Psoas muscle (tissue), 8 donors: ENCODE measurements at places on chromosomes 11 and 22.

DNA sequence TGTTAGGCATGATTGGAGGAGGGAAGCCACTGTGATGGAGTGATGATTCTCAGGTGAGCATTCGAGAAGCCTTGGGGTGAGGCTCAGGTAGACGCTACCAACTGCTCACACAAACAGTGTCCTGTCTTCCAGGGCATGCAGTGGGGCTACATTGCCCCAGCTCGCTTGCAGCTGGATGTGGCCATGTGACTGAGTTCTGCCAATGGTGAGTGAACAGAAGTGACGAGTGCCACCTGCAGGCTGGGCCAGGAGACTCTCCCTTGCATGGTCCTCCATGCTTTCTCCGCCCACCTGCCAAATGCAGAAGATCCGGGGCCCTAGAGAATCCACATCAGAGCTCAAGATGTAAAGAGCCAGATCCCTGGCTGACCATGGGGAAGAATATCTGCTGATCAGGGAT, 195.9 kb downstream of the BCR start:
- H3K4me3 ChIP-seq = no peak overlapping the region
- H3K27ac ChIP-seq = no peak overlapping the region
- no peaks in the 10 kb centered on the region for H3K36me3 ChIP-seq
- no peaks in the 10 kb centered on the region for H3K4me1 ChIP-seq
- DNase-seq = no peak

DNA sequence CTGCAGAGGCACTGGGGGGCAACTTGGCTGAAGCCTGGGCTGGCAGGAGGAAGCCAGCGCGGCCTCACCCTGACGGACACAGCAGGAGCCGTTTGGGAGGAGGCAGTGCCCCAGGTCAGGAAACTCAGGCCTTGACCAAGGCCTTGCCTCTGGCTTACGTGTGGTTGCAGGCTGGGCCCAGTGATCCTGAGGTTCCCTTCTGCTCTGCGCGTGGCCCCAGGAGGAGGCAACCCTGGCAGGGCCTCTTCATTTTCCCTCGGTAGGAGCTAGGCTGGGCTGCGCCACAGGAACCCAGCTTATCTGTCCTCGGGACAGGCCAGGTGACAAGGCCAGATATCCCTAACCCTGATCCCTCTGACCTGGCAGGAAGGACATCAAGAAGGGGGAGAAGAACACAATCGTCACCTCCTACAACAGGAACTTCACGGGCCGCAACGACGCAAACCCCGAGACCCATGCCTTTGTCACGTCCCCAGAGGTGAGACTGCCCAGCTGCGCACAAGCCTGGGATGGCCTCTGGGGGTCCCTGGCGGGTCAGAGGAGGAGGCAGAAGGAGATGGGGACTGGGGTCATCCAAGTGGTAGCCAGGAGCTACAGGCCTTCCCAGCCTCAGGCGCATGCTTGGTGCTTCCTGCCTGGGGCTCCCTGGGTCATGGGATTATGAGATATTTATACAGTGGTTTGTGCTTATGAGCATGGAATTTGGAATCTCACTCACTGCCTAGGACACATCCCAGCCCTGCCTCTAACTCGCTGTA, 20.6 kb downstream of the POLR3H start:
- peaks cover 96% of the 10 kb centered on the region for H3K36me3 ChIP-seq
- H3K4me1 ChIP-seq = peaks cover 27% of the 10 kb centered on the region
- H3K27me3 ChIP-seq = no peaks in the 10 kb centered on the region
- DNase-seq = peak; percentile 25
- peak overlapping the region; percentile 72 for H3K27ac ChIP-seq

DNA sequence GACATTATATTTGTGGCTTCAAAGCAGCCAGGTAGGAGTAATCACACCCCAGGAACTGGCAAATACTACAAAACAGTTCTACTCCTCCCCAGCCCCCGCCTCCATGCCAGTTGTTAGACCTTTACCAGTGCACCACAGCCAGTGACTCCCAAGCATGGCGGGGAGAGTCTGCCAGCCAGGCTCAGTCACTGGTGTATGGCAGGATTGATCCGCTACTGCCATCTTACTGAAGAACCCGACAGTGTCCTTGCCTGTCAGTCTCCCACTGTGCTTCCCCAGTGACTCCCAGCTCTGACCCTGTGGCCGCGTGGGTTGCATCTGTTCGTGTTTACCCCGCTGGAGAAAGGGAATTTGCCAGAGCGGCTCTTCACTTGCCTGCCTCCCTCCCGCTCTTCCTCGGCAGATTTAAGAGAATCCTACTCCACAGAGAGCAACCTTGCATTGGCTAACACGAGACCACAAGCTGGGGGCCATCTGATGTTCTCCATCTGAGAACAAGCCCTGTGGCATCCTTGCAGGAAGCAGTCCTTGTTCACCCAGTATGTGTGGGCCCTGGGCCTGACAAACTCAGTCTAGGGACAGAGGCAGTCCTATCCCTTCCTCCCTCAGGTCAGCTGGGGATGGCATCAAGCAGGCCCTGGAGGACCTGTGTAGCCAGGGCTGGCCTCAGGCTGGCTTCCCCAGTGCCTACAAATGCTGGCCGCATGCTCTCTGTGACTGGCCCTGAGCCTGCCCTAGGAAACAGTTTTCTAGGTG, 33.1 kb downstream of the GNAZ start:
- no peak for DNase-seq
- no peaks in the 10 kb centered on the region for H3K36me3 ChIP-seq
- H3K27ac ChIP-seq = no peak overlapping the region

GRCh38 chr11:73876424-73877310, at the start of the genes COA4 and PAAF1:
COA4 (minus strand) TSS chr11:73876846; CDS start chr11:73873378, 3,468 bp downstream.
PAAF1 (plus strand) TSS chr11:73876999; CDS start chr11:73877022, 23 bp downstream.
- peak within 1 kb of the TSS; percentile 94 for H3K27ac ChIP-seq
- peak; percentile 92 for DNase-seq
- H3K27me3 ChIP-seq = no peaks in the 10 kb centered on the region

GRCh38 chr11:35815556-35816315, 128.1 kb upstream of the LDLRAD3 start:
- DNase-seq = no peak
- no peak overlapping the region for H3K27ac ChIP-seq
- H3K4me1 ChIP-seq = peaks cover 30% of the 10 kb centered on the region
- no peaks in the 10 kb centered on the region for H3K36me3 ChIP-seq

- H3K27me3 ChIP-seq = no peaks in the 10 kb centered on the region
- no peak overlapping the region for H3K27ac ChIP-seq
- H3K4me1 ChIP-seq = peaks cover 8% of the 10 kb centered on the region
- no peak for DNase-seq
- no peak overlapping the region for H3K4me3 ChIP-seq
- H3K36me3 ChIP-seq = peaks cover 2% of the 10 kb centered on the region
These were observed 35.0 kb downstream of the INTS4 start for GRCh38 chr11:77959434-77959833.

DNA sequence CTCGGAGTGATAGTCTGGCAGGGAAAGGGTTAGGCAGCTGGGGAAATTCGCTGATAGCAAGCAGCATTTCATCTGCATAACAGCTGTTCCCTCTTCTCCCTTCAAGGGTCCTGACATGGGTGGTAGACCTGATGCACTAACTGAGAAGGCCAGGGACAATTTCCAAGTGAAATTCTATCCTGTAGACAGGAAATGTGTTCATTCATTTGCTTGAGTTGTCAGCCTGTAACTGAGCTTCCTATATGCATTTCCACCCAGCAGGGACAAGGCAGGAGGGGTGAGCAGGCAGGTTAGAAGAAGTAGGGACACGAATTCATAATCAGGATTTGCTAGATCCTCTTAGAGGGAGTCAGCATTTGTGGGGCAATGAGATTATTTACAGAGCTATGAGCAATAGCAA, 154.3 kb upstream of the NCAM1 start:
- H3K4me3 ChIP-seq = no peak overlapping the region
- no peaks in the 10 kb centered on the region for H3K4me1 ChIP-seq
- no peak overlapping the region for H3K27ac ChIP-seq
- no peaks in the 10 kb centered on the region for H3K36me3 ChIP-seq
- no peaks in the 10 kb centered on the region for H3K27me3 ChIP-seq
- DNase-seq = no peak

GRCh38 chr11:122258446-122259194, 142.6 kb upstream of the BLID start:
- peaks cover 12% of the 10 kb centered on the region for H3K4me1 ChIP-seq
- H3K4me3 ChIP-seq = no peak overlapping the region

GRCh38 chr11:102467080-102467708, 14.6 kb upstream of the TMEM123 start:
- H3K27ac ChIP-seq = no peak overlapping the region
- H3K27me3 ChIP-seq = no peaks in the 10 kb centered on the region
- no peak for DNase-seq
- H3K4me3 ChIP-seq = no peak overlapping the region
- no peaks in the 10 kb centered on the region for H3K4me1 ChIP-seq

DNA sequence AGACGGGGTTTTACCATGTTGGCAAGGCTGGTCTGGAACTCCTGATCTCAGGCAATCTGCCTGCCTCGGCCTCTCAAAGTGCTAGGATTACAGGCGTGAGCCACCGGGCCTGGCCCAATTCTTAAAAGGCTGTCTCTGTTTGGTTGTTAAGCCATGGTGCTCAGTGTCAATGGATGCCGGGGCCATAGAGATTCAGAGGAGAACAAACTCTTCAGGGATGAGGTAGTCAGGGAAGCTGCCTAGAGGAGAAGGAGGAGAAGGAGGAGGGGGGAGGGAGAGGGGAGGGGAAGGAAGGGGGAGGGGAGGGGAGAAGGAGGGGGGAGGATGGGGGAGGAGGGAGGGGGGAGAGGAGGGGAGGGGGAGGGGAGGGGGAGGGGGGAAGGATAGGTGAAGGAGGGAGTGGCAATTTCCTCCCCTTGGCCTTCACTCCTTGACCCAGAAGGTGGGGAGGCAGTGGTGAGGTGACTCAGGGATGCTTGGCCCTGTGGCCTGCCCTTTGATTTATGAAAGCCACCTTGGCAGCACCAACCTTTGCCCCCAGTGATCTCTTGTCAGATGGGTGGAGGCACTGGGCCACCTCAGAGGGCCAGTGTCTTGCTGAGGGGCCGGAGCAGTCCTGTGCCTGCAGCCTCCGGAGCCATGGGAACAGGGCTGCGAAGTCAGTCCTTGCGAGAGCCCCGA, at the start of gene C11orf86:
Gene C11orf86 (plus strand): TSS at position 581 of the 681 bp plus-strand sequence. CDS start 59 bp downstream, at position 640.
- no peak for DNase-seq
- H3K4me3 ChIP-seq = no peak within 1 kb of the TSS
- H3K27ac ChIP-seq = no peak within 1 kb of the TSS

DNA sequence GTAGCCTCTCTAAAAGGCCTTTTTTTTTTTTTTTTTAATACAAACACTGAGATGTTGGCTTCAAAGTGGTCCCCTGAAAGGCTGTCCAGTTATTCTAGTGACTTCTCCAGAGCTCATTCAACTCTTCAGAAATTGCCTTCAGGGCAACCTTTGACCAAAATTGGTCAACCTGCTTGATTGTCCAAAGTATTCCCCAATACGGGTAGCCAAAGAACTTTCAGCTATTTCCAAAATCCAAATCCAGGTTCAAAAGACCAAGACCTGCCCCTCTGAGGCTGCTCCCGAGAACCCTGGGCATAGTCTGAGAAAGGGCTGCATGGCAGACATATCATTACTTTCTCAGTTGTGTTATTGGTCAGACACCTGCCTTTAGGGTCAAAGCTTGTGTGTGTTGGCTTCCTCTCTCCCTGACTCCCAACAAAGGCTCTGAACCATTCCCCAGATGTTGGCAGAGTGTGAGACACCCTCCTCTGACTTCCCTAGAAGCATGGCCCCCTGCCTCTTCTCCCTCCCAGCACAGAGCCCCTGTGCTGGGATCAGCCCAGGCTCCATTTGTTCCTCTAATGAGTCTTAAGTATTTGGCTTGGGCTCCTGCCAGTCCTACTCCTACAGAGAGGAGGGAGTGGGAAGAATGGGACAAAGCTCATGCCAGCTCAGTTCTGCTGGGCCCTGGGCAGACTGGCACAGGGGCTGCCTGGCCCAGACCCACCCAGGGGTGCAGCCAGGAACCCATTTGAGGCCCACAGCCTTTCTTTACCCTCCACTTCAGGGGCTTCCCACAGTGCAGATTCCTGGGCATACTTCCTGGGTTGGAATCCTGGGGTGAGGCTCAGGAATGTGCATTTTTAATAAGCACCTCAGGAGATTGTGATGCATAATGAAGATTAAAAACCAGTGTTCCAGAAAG, 30.3 kb downstream of the TNKS1BP1 start:
- peaks cover 12% of the 10 kb centered on the region for H3K36me3 ChIP-seq
- no peak for DNase-seq
- H3K4me3 ChIP-seq = no peak overlapping the region
- no peaks in the 10 kb centered on the region for H3K27me3 ChIP-seq
- H3K4me1 ChIP-seq = peaks cover 3% of the 10 kb centered on the region

DNA sequence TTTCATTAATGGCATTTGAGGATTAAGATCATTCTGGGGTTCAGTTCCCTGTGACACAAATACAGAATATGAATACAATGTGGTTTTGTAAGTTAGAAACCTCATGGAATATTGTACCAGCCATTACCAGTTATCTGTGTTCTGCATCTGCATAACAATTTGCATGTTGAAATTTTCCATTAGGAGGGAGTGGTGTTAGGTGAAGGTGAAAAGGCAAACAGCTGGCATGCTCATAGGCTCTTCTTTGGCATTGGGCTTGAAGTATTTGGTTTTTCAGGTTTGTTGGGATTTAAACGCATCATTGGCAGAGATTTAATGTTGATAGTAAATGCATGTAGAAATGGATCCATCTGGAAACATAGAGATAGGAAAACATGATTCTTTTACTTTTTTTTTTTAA, 18.6 kb downstream of the RTN3 start:
- H3K27ac ChIP-seq = no peak overlapping the region
- H3K36me3 ChIP-seq = peaks cover 2% of the 10 kb centered on the region
- no peak overlapping the region for H3K4me3 ChIP-seq
- no peak for DNase-seq

DNA sequence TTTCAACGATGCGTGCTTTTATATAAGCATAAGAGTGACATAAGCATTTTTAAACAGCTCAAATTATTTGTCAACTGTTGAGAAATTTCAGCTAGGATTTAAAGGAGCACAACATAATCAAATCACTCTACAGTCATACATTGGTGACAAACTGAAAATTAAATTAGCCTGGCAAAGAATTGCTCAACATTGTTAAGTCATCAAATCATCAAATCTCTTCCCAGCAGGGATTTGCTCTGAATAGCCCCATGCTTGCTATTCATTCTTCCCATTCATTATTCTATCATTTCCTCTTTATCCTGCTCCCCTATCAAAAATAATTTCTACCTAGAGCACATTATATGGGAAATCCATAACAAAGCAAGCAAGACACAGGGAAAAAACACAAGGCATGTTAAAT, 198.7 kb upstream of the LUZP2 start:
- H3K4me1 ChIP-seq = no peaks in the 10 kb centered on the region
- H3K27me3 ChIP-seq = no peaks in the 10 kb centered on the region
- no peak for DNase-seq
- no peak overlapping the region for H3K27ac ChIP-seq
- no peaks in the 10 kb centered on the region for H3K36me3 ChIP-seq
- no peak overlapping the region for H3K4me3 ChIP-seq

GRCh38 chr11:73528483-73529203, 69.3 kb downstream of the FAM168A start:
- peaks cover 29% of the 10 kb centered on the region for H3K4me1 ChIP-seq
- H3K27me3 ChIP-seq = no peaks in the 10 kb centered on the region
- DNase-seq = no peak
- no peaks in the 10 kb centered on the region for H3K36me3 ChIP-seq
- peak overlapping the region; percentile 41 for H3K4me3 ChIP-seq
- no peak overlapping the region for H3K27ac ChIP-seq

DNA sequence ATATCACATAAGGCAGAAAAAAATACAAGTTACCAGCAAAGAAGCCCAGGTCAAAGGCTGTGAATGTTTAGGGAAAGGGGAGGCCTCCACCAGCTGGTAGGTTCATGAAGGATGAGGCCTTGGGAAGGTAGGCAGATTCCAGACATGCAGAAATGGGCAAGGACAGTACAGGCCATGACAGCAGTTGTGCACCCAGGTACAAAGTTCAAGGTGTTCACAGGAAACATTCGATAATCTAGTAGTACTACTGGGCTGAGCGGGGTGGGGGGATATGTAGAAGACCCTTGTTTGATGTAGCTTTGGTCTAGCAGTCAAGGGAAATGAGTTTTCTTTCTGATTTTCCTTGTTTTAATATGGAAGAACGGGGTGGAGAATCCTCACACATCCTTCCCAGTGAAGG, 152.8 kb upstream of the RASSF10 start:
- no peaks in the 10 kb centered on the region for H3K27me3 ChIP-seq
- no peak overlapping the region for H3K4me3 ChIP-seq
- H3K4me1 ChIP-seq = peaks cover 40% of the 10 kb centered on the region
- no peak for DNase-seq
